Activated T-helper 2 cell treated with anti-CD3 and anti-CD28 coated beads, Interferon-gamma antibody, Interleukin-2, Interleukin-4, amounts not matched to agents 10 μg/mL and 5 μg/mL and 100 μg/mL, durations not matched to agents 14 hours and 24 hours and 36 hours (primary cell): ENCODE measurements at places on chromosomes 11 and 22. TPM values are rescaled to one million over a fixed set of nuclear protein-coding genes. Genes with fewer than 3 reads are reported as not detected.

The DEPDC5 gene
- total RNA-seq = 33.2 and 37.6 TPM in 2 replicates

The GGTLC2 gene
- total RNA-seq = not detected in 2 replicates

The KCTD14 gene
- 0.23 and 0.34 TPM in 2 replicates for total RNA-seq

The CCND1 gene
- 1.2 and 2.1 TPM in 2 replicates for total RNA-seq

The GALR3 gene
- total RNA-seq = 0.28 and 0.32 TPM in 2 replicates

The OR51G2 gene
- not detected in 2 replicates for total RNA-seq

The ARHGEF17 gene
- 0.09 and 0.30 TPM in 2 replicates for total RNA-seq

The RFPL3 gene
- not detected in 2 replicates for total RNA-seq

The PIH1D2 gene
- 0.23 and 0.46 TPM in 2 replicates for total RNA-seq

The COA4 gene
- 90.2 and 99.9 TPM in 2 replicates for total RNA-seq

The GDPD4 gene
- not detected in 2 replicates for total RNA-seq

The IL17REL gene
- total RNA-seq = not detected in 2 replicates

The ARCN1 gene
- total RNA-seq = 132 and 133 TPM in 2 replicates

The C11orf52 gene
- not detected in 2 replicates for total RNA-seq

The ENTHD1 gene
- 0.11 TPM in 2 replicates for total RNA-seq

The HSPB2 gene
- not detected in 2 replicates for total RNA-seq

The MN1 gene
- total RNA-seq = 0.09 and 0.16 TPM in 2 replicates

The SHISA8 gene
- 1.0 and 1.7 TPM in 2 replicates for total RNA-seq

The CRYBB1 gene
- total RNA-seq = not detected in 2 replicates

The BIRC3 gene
- total RNA-seq = 217 and 221 TPM in 2 replicates

The MPZL2 gene
- 13.9 and 14.6 TPM in 2 replicates for total RNA-seq

The CFL1 gene
- 1,155 and 1,184 TPM in 2 replicates for total RNA-seq
